ENCODE measurements at places on chromosomes 6 and 20. TPM values are rescaled to one million over a fixed set of nuclear protein-coding genes. Genes with fewer than 3 reads are reported as not detected.

DNA sequence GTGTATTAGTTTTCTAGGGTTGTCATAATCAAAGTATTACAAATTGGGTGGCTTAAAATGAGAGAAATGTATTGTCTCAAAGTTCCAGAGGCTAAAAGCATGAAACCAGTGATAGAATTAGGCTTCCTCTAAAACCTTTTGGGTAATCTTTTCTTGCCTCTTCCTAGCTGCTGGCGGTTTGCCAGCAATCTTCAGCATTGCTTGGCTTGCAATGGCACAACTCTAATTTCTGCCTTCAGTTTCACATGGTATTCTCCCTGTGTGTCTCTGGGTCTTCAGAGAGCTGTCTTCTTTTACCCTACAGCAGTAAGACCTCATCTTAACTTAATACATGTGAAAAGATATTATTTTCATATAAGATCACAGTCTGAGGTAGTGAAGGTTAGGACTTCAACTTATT, 479.1 kb upstream of the GJE1 start:
- DNase-seq = no peak

DNA sequence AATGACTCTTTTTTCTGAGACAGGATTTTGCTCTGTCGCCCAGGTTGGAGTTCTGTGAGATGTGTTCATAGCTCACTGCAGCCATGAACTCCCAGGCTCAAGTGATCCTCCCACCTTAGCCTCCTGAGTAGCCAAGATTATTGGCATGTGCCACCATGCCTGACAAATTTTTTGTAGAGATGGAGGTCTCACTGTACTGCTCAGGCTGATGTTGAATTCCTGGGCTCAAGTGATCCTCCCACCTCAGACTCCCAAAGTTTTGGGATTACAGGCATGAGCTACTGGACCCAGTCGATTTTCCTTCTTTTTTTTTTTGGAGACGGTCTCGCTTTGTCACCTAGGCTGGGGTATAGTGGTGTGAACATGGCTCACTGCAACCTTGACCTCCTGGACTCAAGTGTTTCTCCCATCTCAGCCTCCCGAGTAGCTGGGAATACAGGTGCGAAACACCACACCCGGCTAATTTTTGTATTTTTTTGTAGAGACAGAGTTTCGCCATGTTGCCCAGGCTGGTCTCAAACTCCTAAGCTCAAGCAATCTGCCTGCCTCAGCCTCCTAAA, 24.3 kb downstream of the BCL2L1 start:
- no peak for DNase-seq

GRCh38 chr20:62824476-62825332, 7.9 kb downstream of the COL9A3 start:
- DNase-seq = peak; percentile 59

GRCh38 chr20:1075616-1076015, 42.8 kb upstream of the PSMF1 start:
- DNase-seq = no peak

- no peak for DNase-seq
Observed at GRCh38 chr6:48611332-48611731, 500.3 kb upstream of the PTCHD4 start.

- no peak for DNase-seq
Observed at GRCh38 chr6:132461958-132462357, 51.0 kb downstream of the STX7 start.

GRCh38 chr6:137998461-137999019, 108.7 kb downstream of the PERP start:
- DNase-seq = no peak

DNA sequence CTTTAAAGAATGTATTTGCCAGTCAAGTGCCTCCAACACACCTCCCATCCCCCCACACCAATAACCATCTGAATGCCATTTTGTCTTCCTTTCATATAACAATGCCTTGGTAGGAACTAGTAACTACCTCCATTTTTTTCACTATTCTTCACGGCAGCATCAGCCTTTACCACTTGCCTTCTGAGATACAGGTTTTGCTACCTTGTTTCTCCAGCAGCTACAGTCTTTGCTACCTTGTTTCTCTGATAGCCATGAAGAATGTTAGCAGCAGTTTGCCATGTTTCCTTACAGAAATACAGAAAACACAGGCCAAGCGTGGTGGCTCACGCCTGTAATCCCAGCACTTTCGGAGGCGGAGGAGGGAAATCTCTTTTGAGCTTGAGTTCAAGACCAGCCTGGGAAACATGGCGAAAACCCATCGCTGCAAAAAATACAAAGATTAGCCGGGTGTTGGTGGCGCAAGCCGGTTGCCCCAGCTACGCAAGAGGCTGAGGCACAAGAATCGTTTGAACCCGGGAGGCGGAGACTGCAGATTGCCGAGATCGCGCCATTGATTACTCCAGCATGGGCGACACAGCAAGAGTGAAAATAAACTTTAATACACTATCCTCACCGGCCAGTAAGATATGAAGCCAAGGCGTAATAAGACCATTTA, 100.9 kb downstream of the HFE start:
- DNase-seq = peak; percentile 61

DNA sequence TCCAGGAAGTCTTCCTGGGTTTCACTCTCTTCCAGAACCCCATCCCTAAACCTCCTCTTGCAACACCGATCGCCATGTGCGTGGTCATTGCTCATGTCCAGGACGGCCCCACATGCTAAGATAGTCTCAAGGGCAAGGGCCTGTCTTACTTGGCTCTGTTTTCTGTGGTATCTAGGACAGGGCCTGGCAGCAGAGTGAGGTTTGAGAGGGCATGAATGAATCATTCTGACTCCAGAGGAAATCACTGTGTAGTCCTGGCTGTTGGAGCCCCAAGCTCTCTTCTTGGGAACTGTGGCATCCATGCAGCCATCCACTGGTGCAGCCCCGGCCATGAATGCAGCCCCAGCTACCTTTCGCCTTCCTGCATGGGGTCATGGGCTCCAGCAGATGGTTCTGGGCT, 12.4 kb downstream of the SIRPA start:
- DNase-seq = no peak

DNA sequence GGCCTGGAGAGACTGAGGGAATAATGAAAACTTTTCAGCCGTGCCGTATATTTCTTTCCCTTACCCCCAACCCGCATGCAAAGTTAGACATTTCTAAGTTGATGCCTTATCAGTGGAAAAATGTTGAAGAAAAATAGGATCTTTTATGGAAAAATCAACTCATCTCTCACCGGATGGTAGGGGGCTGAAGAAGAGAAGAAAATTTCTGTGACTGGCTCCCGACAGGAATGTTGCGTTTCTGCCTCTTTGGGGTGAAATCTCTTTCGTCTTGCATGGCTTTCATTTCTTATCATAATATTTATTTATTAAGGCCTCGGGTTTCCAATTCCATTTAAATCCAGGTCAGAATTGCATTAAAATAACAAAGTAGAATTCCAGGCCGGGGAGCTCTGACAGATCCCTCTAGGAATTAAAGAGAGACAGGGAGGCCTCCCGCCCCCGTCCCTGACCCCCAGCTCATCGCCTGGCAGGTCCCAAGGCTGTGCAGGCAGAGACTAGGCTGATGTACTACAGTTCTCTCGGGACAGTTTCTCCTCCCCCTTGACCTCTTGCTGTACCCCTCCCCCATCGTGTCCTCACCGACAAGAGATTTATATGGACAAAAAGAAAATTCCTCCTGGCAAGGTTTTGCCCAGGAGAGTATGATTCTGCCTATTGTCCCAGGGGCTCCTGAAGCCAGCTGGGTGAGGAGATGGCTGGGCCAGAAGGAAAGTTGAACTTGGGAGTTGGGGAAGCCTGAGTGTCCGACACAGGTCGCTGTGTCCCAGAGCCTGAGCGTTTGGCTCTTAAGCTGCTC, 1.3 kb downstream of the SCUBE3 start:
- DNase-seq = no peak

GRCh38 chr6:129469070-129469662, 240.8 kb downstream of the ARHGAP18 start:
- no peak for DNase-seq

- no peak for DNase-seq
Observed at GRCh38 chr20:9021216-9021615, 47.7 kb upstream of the PLCB4 start.

DNA sequence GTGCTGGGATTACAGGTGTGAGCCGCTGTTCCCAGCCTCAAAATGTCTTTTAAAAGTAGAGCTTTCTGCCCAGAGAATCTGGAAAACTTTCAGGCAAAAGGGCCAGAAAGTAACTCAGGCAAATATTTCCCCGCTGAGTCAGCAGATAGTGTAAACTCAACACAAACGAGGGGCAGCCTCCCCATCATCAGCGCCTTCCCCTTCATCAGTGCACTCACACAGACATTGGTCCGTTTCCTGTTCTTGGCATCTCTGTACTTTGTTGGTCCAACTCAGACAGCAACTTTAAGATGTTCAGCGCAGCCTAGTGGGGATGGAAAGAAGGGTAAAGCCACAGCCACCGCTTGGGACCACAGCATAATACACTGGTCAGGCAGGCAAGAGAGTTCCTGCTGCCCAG, 69.5 kb downstream of the CSE1L start:
- DNase-seq = no peak

GRCh38 chr6:169487579-169488436, 214.0 kb downstream of the WDR27 start:
- DNase-seq = no peak

- DNase-seq = no peak
Observed at GRCh38 chr6:112800916-112801315, 453.8 kb downstream of the RFPL4B start.

- no peak for DNase-seq
Observed at GRCh38 chr6:1403851-1404712, 14.7 kb downstream of the FOXF2 start.

Gene COL9A3
- 0.31 TPM for total RNA-seq

Gene EBF4
- 23.0 TPM for total RNA-seq

Gene DEFB125
- total RNA-seq = not detected

Gene KCNK16
- not detected for total RNA-seq

Gene FILIP1
- total RNA-seq = not detected

Gene RFX6
- total RNA-seq = not detected

Gene SCUBE3
- 0.16 TPM for total RNA-seq
